ENCODE measurements at places on chromosomes 3 and 15.

GRCh38 chr3:87798567-87798947, 260.2 kb downstream of the CGGBP1 start:
- no peak for DNase-seq

- DNase-seq = no peak
These were observed 112.5 kb upstream of the BNIP2 start for GRCh38 chr15:59801649-59802048.

- DNase-seq = no peak
These were observed 51.6 kb downstream of the ZNF621 start for GRCh38 chr3:40576396-40576795.

DNA sequence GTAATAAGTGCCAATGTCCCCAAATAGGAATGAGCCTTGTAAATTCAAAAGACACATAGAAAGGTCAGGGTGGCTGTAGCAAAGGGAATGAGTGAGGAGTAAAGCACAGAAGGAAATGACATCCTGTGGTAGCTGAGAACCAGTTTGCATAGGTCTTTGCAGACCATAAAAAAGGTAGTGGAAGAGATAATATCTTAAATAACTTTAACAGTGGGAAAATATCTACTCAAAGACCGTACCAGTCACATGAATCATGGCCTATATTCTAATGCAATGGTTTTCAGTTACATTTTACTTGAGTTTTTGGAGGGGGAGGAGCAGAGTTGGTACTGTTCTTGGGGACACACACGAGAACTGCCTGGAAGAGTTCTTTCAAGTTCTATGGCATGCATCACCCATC, 297.3 kb upstream of the ADAMTS9 start:
- no peak for DNase-seq

DNA sequence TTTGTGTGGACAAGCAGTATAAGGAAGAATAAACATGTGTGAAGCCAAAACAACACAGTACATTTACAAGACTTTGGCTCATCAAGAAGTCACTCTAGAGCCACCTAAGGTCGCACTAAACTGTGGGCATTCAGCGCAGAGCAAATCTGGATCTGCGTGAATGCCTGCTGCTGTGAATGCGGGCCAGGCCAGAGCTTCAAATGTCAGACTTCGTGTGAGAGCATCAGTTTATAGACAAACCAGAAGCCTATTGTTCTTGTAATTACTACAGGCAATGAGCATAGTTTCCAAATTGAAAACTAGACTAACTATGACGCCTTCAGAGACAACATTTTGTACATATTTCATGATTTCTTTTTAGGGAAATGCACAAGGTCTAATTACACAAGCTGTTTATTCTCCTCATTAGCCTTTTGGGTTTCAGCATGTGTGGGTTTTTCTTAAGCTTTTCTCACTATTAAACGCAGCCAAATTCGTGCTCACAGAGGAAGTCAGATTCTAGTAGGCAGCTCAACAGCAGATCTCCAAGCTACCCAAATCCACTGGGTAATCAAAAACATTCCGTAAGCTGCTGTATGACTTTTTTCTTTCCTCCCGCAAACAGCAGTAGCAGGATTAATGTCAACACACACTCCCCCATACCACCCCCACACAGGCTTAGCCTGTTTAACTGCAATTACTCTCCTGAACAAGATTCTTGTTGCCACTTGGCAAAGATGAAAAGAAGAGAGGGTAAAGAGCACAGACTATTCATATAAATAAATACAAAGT, 84.5 kb upstream of the SETMAR start:
- no peak for DNase-seq
